ENCODE measurements at places on chromosomes 13 and 19.

DNA sequence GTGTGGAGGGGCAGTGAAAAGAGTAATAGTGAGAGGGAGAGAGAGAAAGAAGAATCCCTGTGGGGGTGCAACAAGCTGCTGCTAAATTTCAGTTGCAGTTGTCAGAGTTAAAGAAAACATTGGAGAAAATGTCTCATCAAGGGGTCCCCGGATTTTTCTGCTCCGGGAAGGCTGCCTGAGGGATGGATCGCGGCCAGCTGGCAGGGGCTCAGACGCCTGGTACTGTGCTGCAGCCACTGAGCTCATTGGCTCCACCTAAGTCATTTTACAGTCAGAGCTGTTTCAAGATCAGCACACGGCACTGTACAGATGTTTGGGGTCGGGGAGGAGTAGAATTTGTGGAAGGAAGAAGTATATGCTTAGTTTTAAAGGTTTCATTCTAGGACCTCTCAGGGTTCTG, 106.2 kb downstream of the SHISA2 start:
- no peak for DNase-seq

DNA sequence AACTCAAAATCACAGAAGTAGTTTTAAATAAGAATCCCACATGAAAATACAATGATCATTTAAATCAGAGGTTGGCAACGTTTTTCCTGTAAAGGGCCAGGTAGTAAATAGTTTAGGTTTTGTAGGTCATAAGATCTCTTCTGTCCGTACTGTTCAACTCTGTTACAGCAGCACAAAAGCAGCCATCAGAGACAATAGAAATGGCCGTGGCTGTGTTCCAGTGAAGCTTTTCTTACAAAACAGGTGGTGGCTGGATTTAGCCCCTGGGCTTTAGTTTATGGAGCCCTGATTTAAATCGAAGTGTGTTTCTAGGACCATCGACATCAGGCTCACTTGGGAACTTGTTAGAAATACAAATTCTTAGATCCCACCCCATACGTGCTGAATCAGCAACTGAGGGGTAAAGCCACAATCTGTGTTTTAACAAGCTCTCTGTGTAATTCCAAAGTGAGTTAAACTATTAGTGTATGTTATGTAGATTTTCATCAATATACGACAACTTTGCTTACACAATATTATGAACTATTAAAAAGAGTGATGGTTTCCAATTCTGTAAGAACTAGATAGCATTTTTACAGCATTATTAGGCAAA, 54.8 kb upstream of the MIR17HG start:
- no peak for DNase-seq

DNA sequence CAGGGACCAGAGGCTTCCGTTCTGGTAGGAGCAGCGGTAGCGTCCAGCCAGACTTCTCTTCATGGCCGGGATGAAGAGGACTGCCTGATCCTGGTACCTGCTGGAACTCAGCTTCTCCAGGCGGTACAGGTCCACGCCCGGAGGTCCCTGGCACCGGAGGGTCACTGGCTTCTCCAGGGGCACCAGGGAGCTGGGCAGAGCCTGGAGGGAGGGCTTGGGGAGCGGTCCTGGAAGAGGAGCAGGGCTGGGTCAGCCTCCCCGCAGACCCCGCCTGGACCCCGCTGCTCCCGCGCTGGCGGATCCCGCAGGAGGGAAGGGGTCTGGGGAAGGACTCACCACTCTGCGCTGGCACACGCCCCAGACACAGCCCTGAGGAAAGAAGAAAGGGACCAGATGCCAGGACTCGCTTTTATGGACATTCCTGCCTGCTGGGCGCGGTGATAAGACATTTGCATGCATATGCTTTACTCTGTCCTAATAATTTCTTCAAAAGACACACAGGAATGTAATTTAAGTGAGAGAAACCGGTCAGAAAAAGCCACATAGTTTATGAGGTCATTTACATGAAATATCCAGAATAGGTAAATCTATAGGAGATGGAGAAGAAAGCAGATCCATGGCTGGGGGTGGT, 5.8 kb downstream of the GP6 start:
- no peak for DNase-seq

GRCh38 chr19:1592024-1592754, 476 bp downstream of the MBD3 start:
- peak; percentile 95 for DNase-seq

GRCh38 chr13:50644081-50644871, 199.2 kb downstream of the DLEU7 start:
- DNase-seq = no peak

DNA sequence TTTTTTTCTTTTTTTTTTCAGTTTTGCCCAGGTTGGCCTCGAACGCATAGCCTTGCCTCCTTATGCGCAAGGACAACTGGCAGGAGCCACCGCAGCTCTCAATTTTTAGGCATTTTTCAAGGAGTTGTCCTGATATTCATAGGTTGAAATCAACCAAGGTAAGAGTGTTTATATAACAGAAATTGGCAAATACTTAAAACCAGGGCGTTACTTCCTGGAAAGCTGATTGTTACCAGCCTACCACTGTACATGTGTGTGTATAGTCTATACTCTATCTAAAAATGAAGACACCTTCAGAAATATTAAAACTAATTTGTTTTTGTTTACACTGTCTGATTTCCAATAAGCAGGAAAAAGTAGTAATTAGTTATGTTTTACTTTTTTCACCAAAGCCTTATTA, 39.2 kb downstream of the GPC6 start:
- no peak for DNase-seq

DNA sequence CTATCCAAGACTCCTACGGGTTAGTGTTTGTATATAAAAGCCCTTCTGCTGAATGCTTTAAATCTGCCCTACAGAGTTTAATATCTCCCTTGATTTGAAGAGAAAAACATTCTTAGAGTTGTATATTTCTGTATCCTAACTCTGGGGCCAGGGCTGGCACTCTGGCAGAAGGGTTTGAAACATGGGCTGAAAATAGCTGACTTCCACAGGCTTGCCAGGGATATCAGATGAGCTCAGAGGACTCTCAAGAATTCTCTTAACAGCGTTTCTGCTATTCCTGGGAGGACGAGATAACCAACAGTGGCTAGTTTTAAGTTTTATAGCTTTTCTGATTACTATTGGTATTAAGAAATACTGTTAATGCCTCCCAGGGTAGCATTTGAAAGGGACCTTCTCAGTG, 127.5 kb downstream of the LIG4 start:
- DNase-seq = no peak

GRCh38 chr19:2033825-2034159, 17.3 kb downstream of the MKNK2 start:
- no peak for DNase-seq

GRCh38 chr13:27643334-27644132, 21.8 kb downstream of the POLR1D start:
- no peak for DNase-seq

DNA sequence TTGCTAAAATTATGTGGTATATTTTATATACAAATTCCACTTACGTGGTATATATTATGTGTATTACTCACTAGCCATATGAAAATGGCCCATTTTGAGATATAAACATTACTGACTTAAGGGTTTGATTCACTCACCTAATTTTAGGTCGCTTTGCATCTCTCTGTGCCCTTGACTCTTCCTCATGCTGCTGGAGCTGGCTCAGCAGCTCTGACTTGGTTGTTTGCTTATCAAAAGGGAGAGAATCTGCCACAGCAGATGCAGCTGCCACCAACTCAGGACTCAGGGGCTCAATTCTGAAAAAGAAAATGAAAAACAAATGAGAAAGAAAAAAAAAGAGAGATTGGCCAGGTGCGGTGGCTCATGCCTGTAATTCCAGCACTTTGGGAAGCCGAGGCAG, 12.2 kb downstream of the MRPS31 start:
- DNase-seq = no peak

DNA sequence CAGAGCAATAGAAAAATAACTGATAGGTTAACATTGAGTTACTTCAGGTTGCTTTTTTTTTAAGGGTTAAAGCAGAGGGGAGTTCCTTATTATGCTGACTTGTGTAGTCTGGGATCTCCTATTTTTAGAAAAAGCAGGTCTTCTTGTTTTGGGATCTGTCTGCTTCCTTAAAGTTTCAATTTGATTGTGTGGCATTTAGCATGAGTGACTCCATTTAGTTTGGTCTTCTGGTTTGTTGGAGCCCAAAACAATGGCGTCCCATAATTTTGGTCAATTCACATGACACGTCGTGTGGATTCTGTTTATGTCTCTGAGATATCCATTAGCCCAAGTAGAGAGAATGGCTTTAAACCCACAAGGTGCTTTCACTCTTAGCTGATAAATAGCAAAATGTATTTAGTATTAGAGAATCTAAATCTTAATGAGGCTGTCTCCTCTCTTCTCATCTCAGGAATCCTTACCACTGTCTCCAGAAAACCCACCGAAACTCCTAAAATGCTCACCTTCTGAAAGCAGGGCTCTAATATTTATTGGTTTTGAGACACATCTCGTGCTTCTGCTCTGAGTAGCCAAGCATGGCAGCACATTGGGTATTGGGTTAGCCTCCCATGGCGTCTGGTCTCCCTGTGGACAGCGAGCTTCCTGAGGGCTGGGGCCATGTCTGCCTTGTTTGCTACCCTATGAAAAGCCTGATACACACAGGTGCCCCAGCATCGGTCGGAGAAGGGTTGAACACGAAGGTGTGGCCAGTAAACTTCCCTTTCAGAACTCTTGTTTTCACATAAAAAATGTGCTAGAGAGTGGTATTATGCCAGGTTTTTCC, 67.2 kb upstream of the GPR183 start:
- DNase-seq = no peak

DNA sequence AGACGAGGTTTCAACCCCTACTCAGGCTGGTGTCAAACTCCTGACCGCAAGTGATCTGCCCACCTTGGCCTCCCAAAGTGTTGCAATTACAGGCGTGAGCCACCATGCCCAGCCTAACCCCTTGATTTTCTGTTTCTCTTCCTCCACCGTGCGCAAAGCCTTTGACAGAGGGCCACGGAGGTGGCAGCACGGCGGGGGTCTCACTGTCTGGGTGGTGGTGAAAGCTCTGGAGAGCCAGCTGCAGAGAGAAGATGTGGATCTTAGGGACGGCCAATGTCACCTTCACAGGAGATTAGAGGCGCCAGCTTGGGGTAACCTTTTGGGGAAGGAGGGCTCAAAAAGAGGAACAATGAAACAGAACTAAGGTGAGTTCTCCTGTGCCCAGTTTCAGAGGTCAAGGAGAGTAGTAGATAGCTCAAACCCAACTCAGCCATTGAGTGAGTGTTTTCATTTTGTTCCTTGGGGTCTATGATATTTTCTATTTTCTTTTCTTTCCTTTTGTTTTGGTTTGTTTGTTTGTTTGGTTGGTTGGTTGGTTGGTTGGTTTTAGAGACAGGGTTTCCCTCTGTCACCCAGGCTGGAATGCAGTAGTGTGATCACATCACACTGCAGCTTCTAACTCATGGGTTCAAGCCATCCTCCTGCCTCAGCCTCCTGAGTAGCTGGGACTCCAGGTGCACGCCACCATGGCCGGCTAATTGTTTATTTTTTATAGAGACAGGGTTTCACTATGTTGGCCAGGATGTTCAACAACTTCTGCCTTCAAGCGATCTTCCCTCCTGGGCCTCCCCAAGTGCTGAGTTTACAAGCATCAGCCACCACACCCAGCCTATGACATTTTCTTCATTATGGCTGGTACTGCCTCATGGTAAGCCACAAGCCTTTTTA, 37.7 kb downstream of the GPR42 start:
- DNase-seq = no peak

DNA sequence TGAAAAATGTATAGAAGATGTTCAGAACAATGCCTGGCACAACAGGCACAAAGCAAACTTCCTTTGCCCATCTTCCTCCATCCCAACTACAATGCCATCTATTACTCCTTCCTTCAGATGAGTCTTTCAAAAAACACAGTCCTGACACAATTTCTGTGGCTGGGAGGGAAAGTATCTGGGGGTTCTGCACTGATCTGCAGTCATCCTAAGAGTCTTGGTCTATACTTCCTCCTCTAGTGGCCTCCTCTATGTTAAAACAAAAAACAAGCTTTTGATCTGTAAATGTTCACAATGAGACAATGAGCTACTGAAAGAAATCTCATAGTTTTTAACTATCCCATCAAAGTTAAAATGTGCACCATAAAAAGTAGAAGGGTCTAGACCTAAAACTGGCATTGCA, 44.8 kb downstream of the USP12 start:
- DNase-seq = no peak

- DNase-seq = peak; percentile 55
These were observed 11.1 kb downstream of the SLC7A10 start for GRCh38 chr19:33214596-33214995.

DNA sequence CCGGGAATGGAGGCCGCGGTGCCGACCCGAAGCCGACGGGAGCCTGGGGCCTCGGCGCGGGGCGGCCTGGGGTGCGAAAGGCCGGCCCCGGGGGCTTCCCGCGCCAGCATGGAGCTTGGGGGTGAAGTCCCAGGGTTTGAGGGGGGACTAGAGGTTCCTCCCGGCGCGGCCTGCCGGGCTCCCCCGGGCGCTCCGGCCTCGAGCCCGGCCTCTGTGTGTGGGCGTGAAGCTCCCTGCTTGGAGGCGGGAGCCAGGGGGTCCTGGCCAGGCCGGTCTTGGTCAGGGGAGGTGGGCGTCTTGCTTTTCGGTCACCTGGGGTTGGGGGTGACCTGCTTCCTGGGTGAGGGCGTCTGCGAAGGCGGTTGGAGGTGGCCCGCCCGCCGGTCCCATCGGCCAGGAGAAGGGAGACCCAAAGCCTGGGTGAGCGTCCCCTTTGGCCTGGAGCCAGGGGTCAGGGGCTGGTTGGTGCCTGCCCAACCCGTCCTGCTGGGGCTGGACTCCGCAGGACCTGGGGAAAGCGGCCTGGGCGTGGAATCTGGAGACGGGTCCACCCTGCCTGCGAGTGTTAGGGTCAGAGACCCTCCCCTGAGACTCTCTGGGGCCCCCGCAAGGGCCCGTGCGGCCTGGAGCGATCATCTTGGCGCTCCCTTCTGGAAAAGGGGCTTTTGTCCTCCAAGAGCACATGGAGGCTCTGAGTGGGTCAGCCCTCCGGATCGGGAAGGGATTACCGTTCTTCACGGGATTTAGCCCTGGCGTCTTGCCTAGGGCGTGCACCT, 535 bp downstream of the BSG start:
- peak; percentile 42 for DNase-seq

DNA sequence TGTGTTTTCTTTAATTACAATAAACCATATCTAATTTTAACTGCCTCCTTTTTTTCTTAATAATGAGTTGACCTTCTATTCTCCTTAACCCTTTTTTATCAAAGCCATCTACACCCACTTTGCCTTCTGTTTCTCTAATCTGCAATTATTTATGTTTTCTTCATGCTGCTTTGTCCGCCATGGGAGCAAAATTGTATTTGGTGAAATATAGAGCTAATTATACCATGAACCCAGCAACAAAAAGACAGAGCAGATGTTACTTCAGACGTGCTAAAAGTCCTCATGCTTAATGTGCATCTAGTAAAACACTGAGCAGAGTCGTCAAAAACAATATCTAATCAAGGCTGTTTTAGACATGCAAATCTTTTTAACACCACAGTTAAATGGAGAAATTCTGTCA, 264.7 kb downstream of the DACH1 start:
- DNase-seq = no peak

DNA sequence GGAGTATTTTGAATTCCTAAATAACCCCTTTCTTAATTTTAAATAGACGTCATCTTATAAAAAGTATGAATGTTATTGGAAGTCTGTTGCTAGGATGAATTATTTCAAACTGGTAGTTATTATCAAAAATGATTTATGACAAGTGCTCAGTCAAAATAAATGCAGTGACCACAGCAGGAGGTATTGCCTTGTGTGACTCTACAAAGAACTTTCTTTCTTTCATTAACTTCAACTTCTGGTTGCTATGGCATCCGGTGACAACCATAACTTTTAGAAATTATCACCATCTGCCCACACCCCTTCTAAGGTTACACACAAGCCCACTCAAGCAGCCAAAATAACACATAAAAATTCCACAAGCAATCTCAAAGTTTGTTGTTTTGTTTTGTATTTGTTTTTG, 189.9 kb downstream of the DACH1 start:
- no peak for DNase-seq

GRCh38 chr13:58429917-58430316, 798.4 kb downstream of the PCDH17 start:
- no peak for DNase-seq
